Activated T-helper 9 cell treated with anti-CD3 and anti-CD28 coated beads, Interleukin-2, amount 50 U/mL, for 16 hours (primary cell): ENCODE measurements at places on chromosomes 7 and 10.

DNA sequence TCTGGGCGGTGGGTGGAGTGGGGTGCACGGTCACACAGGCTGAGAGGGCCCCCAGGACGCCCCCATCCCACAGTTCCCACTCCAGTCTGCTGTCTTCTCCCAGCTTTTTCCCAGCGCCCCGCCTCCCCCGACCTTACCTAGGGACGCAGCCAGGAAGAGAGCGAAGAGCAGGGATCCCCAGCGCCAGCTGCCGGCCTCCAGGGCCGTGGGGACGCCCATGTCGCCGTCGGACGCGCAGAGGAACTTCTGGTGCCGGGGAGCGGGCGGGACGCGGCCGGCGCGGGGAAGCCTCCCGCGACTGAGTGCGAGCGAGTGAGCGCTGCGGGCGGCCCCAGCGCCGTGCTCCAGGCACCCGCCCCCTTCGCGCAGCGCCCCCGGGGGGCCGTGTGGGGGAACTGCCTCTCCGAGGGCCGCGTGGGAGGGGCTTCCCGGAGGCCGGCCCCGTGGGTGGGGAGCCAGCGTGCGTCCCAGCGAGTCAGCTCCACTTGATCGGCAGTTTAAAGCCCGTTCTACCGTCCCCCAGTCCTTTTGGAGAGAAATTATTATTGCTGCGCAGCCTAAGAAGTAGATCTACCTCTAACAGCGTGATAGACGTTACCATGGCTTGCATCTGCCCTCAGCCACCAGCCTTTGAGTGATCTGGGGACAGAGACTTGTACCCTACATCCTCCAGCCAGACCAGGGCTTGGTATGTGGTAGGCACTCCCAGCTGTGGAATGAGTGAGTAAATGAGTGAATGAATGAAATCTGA, at the start of gene VSIR:
Gene VSIR, minus strand, starts transcription at position 300 of the 751 bp plus-strand sequence. Its CDS starts 81 bp downstream, at position 219.
- peak; percentile 94 for DNase-seq

GRCh38 chr7:43489257-43489656, 93.7 kb upstream of the STK17A start:
- no peak for DNase-seq

GRCh38 chr7:44727158-44727936, 21.3 kb upstream of the ZMIZ2 start:
- DNase-seq: no peak

- DNase-seq: no peak
These were observed 118.4 kb upstream of the INSYN2A start for GRCh38 chr10:127314797-127315196.

DNA sequence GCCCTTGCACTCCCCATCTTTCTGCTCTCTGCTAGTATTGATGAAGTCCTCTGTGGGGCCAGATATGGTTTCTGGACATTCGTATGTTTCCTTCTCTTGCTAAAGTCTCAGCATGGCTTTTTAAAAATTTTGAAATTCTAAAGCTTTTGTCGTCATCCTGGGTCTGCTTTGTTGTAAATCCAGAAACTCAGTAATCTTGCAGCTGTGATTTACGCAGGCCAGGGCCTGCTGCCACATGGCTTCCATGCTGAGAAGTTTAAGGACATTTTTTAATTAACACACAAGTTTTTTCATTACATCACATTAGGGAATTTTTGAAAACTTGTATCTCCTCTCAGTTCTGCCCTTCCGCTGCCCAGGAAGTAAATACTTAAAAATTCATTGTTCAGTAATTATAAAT, 686.1 kb upstream of the IGFBP3 start:
- DNase-seq: no peak

GRCh38 chr10:47165168-47165710, 134.8 kb upstream of the GDF10 start:
- DNase-seq: no peak

- DNase-seq: no peak
These were observed 330.4 kb upstream of the SEMA3A start for GRCh38 chr7:84524714-84525694.

- DNase-seq: no peak
These were observed 81.8 kb downstream of the PTPRZ1 start for GRCh38 chr7:121954803-121955202.

GRCh38 chr7:18378989-18379605, 116.5 kb upstream of the HDAC9 start:
- DNase-seq: no peak

GRCh38 chr10:72567421-72567820, 58.5 kb downstream of the MICU1 start:
- no peak for DNase-seq

DNA sequence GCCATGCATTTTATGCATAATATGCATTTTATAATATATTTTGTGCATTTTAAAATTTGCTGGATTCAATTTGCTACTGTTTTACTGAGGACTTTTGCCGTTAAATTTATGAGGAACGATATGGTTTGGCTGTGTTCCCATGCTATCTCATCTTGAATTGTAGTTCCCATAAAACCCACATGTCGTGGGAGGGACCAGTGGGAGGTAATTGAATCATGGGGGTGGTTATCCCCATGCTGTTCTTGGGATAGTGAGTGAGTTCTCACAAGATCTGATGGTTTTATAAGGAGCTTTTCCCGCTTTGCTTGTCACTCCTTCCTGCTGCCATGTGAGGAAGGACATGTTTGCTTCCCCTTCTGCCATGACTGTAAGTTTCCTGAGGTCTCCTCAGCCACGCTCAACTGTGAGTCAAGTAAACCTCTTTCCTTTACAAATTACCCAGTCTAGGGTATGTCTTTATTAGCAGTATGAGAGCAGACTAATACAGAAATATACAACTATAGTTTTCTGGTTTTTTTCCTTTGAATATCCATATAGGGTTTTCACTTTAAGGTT, 201.4 kb upstream of the SH2B2 start:
- no peak for DNase-seq

DNA sequence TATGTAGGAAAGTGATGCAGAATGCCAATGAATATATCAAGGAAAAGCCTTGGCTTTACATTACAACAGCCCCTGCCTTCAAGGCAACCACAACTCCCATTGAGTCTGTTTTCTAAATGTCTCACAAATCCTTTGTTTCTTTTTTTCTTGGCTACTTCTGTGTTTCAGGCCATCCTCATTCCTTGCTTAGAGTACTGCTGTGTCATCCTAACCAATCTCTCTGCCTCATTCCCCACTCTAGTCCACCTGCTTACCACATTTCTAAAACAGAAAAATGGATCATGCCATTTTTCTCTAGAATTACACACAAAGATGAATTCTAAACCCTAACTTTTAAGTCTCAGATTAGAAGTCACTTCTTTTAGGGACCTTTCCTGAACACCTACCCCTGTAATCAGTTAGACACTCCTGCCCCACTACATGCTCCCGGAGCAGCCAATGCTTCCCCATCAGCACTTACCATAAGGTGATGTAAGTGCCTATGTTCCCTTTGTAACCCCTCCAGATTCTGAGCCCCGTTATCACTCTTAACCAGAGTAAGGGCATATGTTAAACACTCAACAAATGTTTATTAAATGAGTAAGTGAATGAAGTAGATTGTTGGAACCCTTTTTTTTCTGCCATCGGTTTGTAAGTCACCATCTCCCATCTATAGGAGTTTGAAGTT, 2.8 kb downstream of the BORCS7 start:
- DNase-seq: no peak

DNA sequence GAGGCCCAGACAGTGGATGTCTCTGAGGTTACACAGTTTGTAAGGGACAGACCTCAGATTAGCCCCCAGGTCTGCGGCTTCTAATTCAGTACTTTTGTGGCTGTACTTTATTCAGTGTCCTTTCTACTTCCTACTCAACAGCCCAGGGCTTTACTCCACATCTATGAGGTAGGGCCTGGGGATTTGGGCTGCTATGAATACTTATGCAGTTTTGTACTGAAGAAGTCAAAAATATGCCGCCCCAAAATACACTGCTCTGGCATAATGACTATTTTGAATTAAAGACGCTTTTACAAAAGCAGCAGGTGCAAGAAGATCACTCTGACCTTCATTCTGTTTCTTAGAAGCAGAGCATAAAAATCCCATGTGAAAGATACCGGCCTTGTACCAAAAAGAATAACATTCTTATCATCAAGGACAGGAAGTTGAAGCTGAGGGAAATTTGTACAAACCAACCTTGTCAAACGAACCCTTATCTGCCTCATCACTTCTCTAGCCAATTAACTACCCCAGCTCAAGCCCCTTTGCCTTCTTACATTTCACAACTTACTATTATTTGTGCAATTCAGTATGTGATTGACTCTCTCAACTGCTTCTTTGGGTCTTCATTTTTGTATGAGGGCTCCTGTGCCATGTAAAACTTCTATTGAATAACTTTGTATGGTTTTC, 26.1 kb upstream of the TRUB1 start:
- DNase-seq: no peak

DNA sequence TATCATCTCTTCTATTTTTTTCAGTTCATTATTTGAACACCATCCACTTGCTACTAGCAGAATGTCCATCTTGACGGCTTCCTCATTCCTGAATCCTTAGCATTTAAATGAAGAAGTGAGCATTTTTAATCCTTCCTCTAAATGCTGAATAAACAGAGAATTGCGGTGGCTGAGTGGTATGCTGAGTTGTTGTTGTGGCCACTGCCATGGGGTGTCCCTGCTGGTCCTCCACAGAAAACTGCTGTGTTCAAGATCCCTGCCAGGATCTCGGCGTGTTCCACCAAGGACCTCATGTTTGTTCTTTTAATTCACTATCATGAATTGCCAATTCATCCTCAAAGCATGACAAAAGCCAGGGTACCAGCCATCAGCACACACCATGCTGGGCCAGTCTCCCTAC, 48.9 kb upstream of the HABP2 start:
- DNase-seq: no peak

DNA sequence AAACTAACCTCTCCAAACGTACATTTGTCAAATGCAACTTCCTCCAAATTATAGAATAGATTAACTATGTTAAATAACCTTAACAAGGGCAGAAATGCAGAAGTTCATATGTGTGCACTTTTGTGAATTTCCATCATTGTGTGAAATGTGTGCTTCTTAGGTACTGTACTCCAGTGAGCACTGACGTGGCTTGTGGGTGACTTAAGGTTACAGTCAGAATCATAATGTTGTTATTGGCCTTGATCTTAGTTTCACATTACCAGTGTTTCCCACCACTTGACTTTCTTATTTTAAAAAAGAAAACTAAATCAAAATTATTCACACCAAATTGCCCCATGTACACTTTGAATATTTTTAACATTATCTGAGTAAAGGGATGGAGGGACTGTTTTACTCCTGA, 155.1 kb upstream of the FZD8 start:
- DNase-seq: no peak

GRCh38 chr7:85324145-85324799, 137.4 kb upstream of the SEMA3D start:
- DNase-seq: no peak

DNA sequence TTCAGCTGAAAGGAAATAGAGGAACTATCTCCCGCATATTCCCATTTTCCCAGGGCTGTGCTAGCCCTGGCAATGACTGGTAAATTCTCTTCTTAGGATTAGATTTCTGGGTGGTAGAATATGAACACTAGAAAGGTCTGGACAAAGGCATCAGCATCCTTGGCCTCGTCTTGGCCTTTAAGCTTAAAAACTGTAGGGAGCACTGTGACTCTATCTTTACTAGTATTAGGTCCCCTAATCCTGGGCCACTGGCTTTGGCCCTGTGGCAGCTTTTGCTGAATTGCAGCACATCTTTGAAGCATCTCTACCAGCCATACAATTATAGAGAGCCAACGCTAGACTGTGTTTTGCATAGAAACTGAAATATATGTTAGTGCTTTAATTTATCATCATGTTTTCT, 41.5 kb upstream of the EBLN1 start:
- DNase-seq: no peak

DNA sequence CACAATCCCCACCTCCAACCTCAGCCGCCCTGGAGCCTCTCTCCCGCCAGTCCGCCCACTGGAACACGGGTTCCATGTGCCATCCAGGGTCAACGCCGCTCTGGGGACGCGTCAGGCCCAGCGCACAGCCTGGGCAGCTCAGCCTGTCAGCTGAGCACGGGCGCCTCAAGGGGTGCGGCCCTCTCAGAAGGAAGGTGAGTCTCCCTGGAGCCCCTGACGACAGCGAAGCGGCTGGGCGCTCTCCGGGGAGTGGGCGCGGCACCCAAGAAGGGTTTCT, 1.2 kb upstream of the SLC18A3 start:
- no peak for DNase-seq

DNA sequence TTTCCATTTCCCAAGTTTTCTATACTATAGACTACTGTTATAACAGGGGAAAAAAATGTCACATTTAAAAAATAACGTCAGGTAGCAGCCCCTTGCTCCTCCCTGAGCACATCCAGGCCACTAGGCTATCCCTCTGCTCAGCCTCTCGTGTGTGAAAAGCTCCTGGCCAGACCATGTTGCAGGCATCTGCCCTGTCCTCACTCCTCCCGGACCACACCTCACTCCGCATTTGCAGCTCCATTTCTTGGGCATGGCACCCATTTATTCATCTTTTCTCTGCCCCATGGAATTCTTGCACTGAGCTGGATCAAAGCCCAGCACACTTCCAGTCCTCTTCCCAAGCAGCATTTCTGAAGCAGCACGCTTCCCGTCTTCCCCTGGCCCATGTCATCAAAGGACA, 1.4 kb upstream of the GDF2 start:
- no peak for DNase-seq

GRCh38 chr7:16558761-16559302, 32.2 kb downstream of the LRRC72 start:
- no peak for DNase-seq

- no peak for DNase-seq
These were observed 11.4 kb downstream of the ATG9B start for GRCh38 chr7:151012911-151013347.

- DNase-seq: no peak
These were observed 11.8 kb downstream of the MMRN2 start for GRCh38 chr10:86945361-86946212.

GRCh38 chr7:50312250-50313162, 8.0 kb downstream of the IKZF1 start:
- no peak for DNase-seq

DNA sequence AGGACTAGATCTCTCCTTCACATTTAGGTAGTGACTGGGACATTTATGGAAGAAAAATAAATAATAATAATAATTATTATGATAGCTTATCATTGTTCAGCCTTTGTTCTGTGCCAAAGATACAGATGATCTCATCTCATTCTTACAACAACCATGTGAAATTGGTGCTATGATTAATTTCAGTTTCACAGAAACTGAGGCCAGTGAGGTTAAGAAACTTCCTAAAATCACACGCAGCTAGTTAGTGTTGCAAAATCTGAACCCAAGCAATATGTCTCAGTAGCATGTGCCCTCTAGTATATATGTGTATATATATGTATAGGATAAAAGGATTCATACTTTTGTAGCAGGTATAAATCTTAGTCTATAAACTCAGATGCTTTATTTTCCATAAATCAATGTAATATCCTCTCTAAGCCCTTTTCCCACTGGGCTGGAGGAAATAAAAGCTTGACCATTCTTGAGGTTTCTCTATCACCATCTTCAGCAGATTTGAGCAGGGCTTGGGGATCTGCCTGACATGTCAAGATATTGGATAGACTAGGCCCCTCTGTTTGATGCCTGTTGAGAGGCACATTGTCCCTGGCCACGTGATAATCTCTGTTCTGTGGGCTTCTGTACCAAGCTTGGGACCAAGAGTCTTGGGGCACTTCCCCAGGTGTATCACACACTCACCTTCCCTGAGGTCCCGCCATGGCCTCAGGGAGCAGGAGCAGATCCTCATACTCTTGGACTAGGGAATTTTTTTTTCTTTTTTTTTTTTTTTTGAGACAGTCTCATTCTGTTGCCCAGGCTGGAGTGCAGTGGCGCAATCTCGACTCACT, 172.6 kb upstream of the NRP1 start:
- DNase-seq: no peak

- DNase-seq: no peak
These were observed 244.5 kb downstream of the KIAA1217 start for GRCh38 chr10:24453404-24453830.
